ENCODE measurements at places on chromosomes 16 and 17.

DNA sequence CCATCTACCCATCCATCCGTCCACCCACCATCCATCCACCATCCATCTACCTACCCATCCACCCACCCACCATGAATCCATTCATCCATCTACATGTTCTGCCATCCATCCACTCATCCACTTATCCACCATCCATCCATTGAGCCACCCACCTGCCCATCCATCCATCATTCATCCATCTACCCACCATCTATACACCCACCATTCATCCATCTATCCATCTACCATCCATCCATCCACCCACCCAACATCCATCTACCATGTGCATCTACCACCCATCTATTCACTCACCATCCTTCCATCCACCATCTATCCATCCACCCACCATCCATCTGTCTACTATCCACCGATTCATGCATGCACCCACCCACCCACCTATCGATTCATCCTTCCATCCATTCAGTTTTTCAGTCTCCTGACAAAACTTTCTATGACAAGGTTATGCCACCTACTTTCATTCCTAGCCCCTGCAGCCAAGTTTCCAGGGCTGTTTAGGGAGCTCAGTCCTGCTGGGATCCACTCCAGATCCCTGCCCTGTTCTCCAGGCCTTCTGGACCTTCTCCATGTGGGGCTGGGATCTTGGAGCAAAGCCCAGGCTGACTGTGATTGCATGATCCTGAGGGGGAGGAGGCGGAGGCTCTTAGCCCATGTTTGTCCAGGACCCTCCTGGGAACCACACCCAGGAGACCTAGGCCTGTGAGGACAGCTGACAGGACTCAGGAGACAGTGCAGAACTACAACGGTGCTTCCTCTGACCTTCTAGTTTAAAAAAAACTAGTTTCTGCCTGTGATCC is 27.4 kb downstream of the BCO1 start:
- DNase-seq, result no peak

- DNase-seq, result peak; percentile 64
Measured at GRCh38 chr17:64736804-64737492, 74.8 kb upstream of the SMURF2 start.

- DNase-seq, result no peak
Measured at GRCh38 chr16:5922686-5923085, 825.1 kb upstream of the EEF2KMT start.

GRCh38 chr17:39752241-39752881 is 14.6 kb downstream of the GRB7 start:
- DNase-seq, result no peak

- DNase-seq, result no peak
Measured at GRCh38 chr16:85437166-85438052, 175.7 kb upstream of the GSE1 start.

- DNase-seq, result no peak
Measured at GRCh38 chr16:85677383-85677967, 11.3 kb downstream of the GINS2 start.

DNA sequence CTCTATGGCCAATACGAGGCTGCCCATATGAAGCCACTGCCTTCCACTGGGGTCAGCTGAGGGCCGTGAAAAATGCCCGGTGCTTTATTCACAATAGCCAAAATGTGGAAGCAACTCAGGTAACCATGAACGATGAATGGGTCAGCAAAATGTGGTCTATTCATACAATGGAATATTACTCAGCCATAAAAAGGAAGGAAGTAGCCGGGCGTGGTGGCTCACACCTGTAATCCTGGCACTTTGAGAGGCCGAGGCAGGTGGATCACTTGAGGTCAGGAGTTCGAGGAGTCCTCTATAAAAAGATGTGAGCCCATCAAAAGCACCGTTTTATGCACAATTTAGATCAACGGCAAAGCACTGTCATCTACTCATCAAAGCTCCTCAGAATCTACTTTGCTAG is 5.2 kb upstream of the TRAP1 start:
- DNase-seq, result no peak

- DNase-seq, result no peak
Measured at GRCh38 chr16:27701381-27701780, 151.4 kb downstream of the KATNIP start.

DNA sequence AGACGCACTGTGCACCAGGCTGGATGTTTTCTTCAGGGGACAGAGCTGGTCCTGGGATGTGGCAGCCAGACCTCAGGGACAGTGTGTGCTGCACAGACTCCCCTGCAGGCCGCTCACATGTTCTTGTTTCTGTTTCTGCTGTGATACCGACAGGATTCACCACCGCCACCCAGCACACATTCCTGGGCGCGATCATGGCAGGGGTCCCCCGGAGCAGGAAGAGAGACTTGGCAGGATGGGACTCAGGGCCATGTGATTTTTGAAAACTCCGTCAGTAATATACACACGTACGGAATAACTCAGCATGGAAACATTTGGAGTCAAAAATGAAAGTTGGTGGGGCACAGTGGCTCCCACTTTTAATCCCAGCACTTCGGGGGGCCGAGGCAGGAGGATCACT is 79.0 kb downstream of the HAPSTR1 start:
- DNase-seq, result no peak

DNA sequence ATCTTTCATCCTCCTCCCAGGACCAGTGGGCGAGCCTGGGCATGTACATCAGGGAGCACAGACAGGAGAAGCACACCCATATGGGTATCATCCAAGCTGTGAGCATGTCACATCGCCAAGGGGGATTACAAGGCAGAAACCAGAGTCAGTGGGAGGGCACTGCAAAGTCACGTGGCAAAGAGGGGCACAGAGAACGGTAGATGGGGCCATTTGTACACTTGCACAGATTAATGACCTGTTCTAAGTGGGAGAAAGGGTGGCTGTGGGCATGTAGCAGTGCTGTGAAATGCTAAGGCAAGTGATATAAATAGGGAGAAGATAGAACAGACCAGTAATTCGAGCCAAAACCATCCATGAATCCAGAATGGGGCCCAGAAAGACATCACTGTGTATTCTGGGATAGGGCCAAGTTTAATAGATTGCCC is 265.0 kb downstream of the CPPED1 start:
- DNase-seq, result no peak

- DNase-seq, result no peak
Measured at GRCh38 chr17:57397402-57397801, 141.1 kb downstream of the MSI2 start.

DNA sequence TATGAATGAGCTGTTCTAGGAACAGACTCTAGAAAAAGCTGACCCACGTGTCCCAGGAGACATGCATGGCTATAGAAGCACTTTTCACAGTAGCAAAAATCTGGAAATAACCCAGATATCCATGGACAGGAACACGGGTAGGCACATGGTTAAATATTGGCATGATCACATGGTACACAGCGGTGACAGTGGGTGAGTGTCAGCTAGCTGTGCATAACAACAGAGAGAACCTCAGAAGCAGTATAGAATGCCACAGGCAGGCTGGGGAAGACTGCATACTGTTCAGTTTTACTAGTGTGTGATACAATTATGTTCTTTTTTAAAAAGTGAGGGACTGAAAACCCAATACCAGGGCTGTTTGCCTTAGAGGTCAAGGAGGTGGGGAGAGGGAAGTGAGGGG is 31.4 kb downstream of the EPN2 start:
- DNase-seq, result no peak

DNA sequence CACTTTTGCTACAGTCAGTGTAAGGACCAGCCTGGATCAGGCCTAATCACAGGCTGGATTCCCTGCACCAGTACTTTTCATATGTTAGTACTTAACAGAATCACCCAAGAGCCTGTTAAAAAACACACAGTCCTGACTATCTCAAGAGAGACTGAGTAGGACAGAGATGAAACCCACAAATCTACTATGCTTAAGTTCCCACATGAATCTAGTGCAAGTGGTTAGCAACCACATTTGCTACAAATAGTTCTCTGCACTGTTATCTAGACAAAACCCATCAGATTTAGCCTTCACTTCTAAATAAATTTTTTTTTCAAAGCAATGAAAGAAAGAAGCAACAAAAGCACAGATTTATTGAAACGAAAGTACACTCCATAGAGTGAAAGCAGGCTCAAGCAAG is 38.9 kb downstream of the SSH2 start:
- no peak for DNase-seq

GRCh38 chr17:58368860-58369213 is 16.8 kb upstream of the SUPT4H1 start:
- no peak for DNase-seq

DNA sequence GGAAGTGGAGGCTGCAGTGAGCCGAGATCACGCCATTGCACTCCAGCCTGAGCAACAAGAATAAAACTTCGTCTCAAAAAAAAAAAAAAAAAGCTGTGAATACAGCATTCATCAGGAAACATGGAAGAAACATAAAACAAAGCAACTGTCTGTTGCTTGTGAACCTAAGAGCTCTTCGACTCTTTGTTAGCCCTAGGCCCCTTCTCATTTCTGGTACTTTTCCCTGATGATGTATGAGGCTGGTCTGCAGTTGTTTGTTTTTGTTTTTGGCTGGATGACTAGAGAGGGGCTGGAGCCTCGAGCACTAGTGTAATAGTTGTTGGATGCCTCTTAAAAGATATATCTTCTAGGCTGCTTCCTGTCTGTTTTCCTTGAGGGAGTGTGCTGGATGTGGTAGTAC is 113.5 kb downstream of the MAP2K6 start:
- no peak for DNase-seq

GRCh38 chr17:8158267-8159031 is 4.3 kb downstream of the VAMP2 start:
- peak; percentile 90 for DNase-seq

DNA sequence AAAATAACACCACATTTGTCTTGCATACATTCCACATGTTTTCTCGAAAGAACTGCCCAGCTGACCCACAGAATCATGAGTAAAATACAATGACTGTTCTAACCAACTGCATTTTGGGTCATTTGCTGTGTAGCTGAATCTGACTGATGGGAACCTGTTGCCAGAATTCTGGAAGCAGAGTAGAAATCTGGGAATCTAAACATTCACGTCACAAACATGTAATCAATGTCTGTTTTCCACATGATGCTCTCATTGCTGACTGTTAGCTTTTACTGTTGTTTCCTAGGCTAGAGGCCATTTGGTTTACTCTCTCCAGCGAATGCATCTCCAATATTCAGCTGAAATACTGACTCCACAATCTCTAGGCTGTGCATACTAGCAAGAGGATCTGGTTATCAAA is 710.1 kb downstream of the KCNJ2 start:
- DNase-seq, result no peak

- DNase-seq, result no peak
Measured at GRCh38 chr17:4182043-4182442, 39.0 kb downstream of the CYB5D2 start.

DNA sequence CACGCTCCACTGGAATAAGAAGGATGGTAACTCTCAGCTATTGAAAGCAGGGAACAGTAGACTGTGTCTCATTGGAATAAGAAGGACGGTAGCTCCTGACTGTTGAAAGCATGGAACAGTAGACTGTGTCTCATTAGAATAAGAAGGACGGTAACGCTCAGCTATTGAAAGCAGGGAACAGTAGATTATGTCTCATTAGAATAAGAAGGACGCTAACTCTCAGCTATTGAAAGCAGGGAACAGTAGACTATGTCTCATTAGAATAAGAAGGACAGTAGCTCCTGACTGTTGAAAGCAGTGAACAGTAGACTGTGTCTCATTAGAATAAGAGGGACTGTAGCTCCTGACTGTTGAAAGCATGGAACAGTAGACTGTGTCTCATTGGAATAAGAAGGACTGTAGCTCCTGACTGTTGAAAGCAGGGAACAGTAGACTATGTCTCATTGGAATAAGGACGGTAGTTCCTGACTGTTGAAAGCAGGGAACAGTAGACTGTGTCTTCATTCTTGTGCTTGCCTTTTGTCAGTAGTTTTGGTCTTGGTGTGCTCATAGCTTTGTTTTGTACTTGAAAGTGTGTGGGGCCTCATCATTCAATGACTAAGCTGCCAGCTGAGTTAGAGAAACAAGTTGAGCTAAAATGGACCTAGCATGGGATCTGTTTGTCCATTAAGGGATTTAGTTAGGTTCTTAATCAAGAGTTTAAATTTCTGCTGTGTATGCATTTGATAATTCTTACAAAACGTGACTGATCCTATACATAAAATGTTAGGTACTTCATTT is 58.5 kb downstream of the BANP start:
- no peak for DNase-seq

GRCh38 chr17:4199818-4200402 is 56.9 kb downstream of the CYB5D2 start:
- peak; percentile 55 for DNase-seq

GRCh38 chr17:80395402-80396151 is 19.4 kb upstream of the ENDOV start:
- DNase-seq, result no peak

- DNase-seq, result no peak
Measured at GRCh38 chr17:80832266-80832676, 159.4 kb upstream of the CHMP6 start.

- DNase-seq, result no peak
Measured at GRCh38 chr17:40695874-40696472, 7.6 kb downstream of the KRT24 start.

DNA sequence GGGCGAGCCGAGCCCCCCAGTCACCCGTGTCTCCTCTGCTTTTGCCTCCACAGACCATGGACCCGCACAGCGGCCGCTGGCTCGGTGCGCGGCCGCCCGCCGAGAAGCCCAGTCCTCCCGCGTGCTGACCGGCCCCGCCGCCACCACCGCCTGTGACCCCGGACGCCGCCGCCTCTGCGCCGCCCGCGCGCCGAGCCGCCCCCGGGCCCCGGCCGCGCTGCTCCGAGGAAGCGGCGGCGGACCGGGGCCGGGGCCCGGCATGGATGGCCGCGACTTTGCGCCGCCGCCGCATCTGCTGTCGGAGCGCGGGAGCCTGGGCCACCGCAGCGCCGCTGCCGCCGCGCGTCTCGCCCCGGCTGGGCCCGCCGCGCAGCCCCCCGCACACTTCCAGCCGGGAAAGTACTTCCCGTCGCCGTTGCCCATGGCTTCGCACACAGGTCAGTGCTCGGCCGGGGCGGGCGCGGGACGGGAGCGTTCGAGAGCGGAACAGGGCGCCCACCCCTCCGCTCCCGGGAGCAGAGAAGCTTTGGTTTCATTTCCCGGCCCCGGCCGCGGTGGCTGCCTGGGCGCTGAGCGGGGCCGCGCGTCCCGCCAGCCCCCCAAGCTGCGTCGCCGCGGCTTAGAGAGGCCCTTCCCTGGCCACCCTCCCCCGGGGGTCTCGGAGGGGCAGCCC is 4.4 kb downstream of the BAHCC1 start:
- no peak for DNase-seq

GRCh38 chr17:7889166-7889955 is 772 bp downstream of the CHD3 start:
- peak; percentile 48 for DNase-seq

DNA sequence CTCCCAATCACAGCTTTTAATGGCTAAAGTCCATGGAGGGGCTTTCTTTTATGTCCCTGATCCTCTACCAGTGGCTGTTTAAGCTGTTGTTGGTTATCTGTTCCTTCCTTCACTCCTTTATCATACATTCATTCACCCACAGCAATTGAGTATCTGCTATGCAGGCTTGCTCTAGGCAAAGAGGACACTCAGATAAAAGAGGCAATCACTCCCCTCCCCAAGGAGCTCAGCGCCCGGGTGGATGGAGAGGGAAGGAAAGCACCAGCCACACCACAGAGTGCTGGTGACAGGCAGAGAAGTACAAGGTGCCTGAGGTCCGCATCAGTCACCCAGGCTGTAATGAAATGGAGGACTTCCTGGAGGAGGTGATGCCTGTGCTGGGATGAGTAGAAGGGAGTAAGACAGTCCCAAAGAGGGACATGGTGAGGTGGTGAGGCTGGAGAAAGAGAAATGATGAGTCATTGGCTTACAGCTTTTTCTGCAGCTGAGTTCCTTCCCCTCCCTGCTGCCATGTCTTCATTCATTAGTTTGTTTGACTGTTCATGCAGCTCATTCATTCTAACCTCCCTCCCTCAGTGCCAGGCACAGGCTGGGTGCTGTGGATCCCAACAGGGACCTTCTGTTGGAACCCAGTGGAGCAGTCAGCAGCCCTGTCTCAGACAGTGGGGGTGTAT is 12.8 kb upstream of the NGFR start:
- DNase-seq, result no peak
